ENCODE measurements at places on chromosomes 13 and 19. TPM values are rescaled to one million over a fixed set of nuclear protein-coding genes. Genes with fewer than 3 reads are reported as not detected.
A peak's percentile ranks its signal among the peaks of the same experiment; 100 is the strongest.

DNA sequence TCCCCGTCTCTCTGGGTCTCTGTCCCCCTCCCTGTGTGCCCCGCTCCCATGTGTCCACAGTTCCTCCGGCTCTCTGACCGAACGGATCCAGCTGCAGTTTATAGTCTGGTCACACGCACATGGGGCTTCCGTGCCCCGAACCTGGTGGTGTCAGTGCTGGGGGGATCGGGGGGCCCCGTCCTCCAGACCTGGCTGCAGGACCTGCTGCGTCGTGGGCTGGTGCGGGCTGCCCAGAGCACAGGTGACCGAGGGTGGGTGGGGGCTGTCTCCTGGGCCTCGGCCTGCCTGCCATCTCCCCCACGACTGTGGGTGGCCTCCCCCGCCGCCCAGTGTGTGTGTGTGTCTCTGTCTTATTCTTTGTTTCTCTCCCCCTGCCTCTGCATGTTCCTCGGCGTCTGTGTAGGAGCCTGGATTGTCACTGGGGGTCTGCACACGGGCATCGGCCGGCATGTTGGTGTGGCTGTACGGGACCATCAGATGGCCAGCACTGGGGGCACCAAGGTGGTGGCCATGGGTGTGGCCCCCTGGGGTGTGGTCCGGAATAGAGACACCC is 10.3 kb downstream of the TRPM4 start:
- H3K27me3 ChIP-seq, result no peaks in the 10 kb centered on the region
- no peak overlapping the region for H3K4me3 ChIP-seq
- H3K36me3 ChIP-seq, result peaks cover 39% of the 10 kb centered on the region

DNA sequence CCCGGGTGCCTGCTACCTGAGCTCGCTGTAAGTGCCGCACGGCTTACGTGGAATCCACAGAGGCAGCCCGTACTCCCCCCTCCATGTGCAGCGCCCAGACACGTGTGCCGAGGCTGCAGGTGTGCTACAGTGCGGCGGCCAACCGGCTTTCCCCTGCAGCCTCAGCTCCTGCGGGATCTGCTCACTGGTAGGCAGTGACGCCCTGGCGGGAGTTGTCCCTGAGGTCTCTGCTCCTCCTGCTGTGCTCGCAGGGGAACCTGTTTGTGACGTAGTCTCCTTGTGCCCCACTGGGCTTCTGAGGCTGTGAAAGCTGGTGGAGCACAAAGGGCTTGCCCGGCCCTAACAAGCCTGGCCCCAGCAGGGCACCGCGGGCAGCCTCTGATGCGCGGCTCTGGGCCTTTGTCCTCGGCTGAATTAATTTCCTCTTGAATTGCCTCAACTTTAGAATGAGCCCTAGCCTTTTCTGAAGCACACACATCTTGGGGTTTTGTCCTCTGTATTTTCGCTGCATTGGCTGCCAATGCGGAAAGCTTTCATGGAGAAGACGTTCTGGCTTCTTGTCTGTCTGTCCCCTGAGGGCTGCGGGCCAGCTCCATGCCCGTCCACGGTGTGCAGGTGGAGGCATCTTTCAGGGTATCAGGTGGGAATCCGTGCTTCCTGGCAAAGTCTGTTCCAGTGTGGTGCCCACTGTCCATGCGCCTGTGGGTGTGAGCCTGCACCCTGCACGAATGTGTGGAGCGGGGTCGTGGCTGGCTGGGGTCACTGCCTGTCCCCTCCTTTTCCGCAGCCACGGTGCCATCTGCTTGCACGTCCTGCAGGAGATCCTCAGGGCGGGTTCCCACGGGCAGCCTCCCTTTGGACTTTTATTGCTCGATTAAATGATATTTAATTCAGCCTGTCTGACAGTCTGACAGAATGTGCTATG is 77.3 kb upstream of the MCF2L start:
- no peaks in the 10 kb centered on the region for H3K36me3 ChIP-seq
- H3K4me3 ChIP-seq, result no peak overlapping the region
- H3K4me1 ChIP-seq, result peaks cover 42% of the 10 kb centered on the region
- no peak for DNase-seq
- no peak overlapping the region for H3K27ac ChIP-seq

DNA sequence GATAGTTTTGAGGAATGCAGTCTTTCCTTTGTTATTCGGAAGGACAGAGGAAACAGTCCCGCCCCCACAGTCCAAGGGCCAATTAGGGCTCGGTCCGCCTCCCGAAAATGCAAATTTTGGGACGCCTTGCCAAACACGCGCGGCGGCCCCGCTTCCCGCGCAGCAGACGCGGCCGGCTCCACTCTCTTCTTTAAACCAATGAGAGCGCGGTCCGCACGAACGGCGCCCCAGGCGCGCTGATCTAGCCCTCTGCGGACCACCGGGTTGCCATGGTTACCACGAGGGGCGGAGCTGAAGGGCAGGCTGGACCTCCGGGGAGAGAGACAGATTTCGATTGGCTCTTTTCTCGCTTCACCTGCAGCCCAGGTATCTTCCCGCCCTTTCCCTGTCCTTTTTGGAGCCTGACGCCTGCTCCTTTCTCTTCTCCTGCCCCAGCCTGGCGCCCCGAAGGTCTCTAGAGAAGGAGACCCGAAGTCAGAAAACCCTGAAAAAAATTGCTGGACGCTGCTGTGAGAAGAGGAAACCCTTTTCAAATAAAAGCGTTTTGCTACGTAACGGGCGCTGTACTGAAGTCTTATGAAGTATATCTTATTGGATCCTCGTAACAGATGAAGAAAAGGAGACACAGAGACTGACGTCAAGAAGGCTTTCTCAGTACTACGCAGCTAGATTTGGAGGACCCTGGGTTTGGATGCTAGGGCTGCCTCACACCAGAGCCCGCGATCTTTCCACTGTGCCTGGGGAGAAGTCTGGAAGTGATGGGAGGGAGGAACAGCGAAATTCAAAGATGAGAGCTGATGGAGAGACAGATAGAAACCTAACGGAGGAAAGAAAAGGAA is 2.0 kb downstream of the PTH2 start:
- H3K36me3 ChIP-seq, result no peaks in the 10 kb centered on the region
- peaks cover 49% of the 10 kb centered on the region for H3K4me1 ChIP-seq
- H3K27me3 ChIP-seq, result no peaks in the 10 kb centered on the region

DNA sequence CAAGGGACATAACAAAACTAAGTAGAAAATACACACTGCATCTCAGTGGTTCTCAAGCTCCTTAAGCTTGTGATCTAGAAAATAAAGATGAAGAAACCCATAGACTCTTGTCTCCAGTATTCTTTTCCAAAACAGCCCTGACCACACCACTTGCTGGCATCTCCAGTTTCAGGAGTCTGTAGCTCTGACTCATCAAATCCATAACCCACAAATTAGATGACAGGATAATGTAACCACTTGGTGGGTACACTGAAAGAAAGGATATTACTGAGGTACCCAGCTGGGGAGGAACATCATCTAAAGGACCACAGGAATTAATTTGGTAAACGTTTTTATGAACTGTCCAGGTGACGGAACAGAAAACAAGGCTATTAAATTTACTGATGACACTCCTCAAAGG is 214.7 kb downstream of the VWA8 start:
- no peak overlapping the region for H3K4me3 ChIP-seq
- H3K27me3 ChIP-seq, result no peaks in the 10 kb centered on the region
- peaks cover 6% of the 10 kb centered on the region for H3K36me3 ChIP-seq
- H3K27ac ChIP-seq, result no peak overlapping the region

DNA sequence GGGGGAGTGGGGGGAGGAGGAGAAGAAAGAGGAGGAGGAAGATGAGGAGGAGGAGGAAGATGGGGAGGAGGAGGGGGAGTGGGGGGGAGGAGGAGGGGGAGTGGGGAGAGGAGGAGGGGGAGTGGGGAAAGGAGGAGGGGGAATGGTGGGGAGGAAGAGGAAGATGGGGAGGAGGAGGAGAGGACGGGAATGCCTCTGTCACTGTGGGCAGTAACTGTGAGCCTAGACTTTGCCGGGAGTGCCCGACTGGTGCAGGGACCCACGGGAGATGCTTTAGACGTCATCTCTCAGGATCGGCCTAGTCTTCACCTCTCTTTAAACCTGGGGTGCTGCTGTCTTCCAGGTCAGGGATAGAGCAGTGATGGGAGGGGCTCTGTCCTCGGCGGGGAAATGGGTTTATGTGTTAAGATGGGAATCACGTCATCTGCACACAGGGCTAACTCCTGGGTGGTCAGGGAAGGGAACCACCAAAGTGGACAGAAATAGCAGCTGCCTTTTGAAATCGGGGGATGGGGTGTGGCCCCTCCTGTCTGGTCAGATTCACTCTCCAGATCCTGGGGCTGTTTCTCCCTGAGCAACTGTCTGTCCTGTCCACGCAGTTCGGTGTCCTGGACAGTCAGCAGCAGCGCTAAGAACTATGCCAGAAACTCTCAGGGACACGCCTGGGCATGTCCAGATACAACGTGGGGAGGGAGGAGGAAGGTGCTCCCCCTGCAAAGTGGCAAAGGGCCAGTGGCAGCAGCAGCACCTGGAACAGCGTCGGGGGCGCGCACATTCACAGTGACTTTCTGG is 26.9 kb downstream of the GAS6 start:
- no peak overlapping the region for H3K27ac ChIP-seq
- no peaks in the 10 kb centered on the region for H3K36me3 ChIP-seq
- H3K27me3 ChIP-seq, result no peaks in the 10 kb centered on the region
- no peak for DNase-seq
- H3K4me1 ChIP-seq, result no peaks in the 10 kb centered on the region

DNA sequence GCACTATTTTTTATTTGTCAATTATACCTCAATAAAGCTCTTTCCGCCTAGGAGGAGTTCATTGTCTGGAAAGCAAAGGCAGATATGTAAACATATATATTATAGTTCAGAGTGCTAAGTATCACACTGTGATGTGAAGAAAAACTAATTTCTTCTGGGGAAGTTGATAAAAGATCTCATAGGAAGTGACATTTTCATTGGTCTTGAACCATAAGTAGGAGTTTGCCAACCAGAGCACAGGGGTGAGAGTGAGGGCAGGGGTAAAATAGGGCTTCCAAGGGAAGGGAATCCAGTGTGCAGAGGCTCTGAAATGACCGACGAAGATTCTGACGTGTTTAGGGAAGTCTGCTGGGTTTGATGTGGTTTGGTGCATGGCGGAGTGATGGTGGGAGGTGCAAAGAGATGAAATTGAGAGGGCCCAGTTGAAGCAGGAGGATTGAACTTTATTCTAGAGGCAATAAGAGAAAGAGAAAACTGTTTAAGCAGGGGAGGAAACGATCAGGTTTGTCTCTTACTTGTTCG is 780 bp upstream of the GTF2F2 start:
- peak overlapping the region; percentile 87 for H3K4me3 ChIP-seq
- no peaks in the 10 kb centered on the region for H3K27me3 ChIP-seq
- H3K36me3 ChIP-seq, result peaks cover 9% of the 10 kb centered on the region

TMEM38A gene
- 1.4 TPM for total RNA-seq

LGALS4 gene
- total RNA-seq, result 1.1 TPM

DENND1C gene
- total RNA-seq, result 0.78 TPM

LILRA2 gene
- total RNA-seq, result 2.1 TPM

Measured in K562 (cell line).